ENCODE measurements at places on chromosomes 1 and 21.

DNA sequence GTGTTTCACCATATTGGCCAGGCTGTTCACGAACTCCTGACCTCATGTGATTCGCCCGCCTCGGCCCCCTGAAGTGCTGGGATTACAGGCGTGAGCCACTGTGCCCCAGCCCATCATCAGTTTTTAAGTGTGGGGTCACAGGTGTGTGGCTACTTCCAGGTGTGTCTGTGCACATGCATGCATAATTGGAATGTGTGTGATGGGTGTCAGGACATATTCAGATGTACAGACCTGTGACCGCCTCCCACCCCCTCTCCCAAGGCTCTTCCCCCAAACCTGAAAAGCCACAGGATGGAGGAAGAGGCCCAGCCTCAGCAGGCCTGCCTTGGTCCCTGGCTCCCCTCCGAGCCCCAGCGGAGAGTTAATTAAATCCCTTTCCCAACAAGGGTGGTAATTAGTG lies 37.3 kb upstream of the CSF3R start:
- no peak for DNase-seq

DNA sequence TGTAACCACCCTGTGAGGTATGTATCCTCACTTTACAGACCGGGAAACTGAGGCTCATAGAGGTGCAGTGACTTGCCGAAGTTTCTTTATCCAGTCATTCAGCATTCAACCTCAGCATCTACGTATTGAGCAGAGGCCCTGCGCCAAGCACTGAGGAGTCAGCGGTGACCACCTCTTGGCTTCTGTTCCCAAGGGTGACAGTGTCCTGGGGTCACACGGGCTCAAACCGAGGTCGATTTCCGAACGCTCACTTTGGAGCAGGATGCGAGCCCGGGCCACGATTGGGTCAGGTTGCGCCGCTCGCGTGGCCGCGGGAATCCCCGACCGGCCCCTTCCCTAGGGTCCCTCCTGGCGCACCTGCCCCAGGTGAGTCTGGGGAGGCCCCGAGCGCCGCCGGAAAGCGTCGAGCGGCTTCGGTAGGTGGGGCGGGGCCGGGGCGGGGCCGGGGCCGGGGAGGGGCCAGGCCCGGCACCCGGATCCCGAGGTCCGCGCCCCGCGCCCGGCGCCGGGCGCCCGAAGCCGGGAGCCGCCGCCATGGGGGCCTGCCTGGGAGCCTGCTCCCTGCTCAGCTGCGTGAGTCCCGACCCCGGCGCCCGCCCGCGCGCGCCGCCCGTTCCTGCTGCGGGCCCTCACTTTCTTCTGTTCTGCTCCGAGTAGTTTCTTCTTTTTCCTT lies at the start of gene SERINC2:
Gene SERINC2 (plus strand): TSS at position 482 of the 673 bp plus-strand sequence. CDS start 53 bp downstream, at position 535.
- DNase-seq = no peak

GRCh38 chr1:244237445-244237844 lies 186.4 kb downstream of the ZBTB18 start:
- DNase-seq = no peak

DNA sequence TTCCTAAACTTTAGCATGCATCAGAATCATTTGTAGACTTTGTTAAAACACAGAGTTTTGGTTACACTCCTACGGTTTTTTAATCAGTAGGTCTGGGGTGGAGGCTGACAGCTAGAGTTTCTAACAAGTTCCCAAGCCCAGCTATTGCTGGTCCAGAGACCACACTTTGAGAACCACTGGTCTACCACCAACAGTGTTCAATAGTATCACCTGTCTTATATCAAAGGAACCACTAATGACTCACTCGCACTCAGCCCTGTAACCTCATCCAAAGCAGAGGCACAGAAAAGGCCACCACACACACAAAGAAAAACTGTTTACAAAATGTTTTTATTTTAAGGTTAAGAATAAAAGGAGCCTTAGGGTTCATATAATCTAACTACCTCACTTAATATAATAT lies 68.7 kb downstream of the HIVEP3 start:
- DNase-seq = peak; percentile 31

DNA sequence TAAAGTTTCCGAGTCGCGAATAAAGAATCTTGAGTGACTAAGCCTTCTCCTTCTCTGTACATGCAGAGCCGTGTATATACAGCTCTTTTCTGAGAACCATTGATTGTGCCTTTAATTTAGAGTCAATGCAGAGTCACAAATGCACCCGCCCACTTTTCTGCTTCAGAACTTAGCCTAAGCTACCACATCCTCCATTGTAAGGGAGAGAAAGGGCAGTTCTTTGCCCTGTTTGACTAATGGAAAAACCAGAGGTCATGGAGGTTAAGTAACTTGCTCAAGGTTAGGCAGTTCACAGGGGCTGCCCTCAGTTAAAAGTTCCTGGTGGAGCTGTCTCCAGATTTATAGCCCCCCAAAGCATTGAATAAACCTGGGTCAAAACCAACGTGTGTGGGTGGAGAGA lies 139.6 kb downstream of the TOMM20 start:
- no peak for DNase-seq

GRCh38 chr1:151998611-151999362 lies 5.1 kb upstream of the S100A10 start:
- DNase-seq = no peak

- DNase-seq = no peak
Measured at GRCh38 chr1:223662943-223663342, 2.6 kb downstream of the CAPN8 start.

GRCh38 chr1:43881415-43881814 lies 52.2 kb upstream of the ARTN start:
- DNase-seq = no peak
